ENCODE measurements at places on chromosomes 11 and 22.

DNA sequence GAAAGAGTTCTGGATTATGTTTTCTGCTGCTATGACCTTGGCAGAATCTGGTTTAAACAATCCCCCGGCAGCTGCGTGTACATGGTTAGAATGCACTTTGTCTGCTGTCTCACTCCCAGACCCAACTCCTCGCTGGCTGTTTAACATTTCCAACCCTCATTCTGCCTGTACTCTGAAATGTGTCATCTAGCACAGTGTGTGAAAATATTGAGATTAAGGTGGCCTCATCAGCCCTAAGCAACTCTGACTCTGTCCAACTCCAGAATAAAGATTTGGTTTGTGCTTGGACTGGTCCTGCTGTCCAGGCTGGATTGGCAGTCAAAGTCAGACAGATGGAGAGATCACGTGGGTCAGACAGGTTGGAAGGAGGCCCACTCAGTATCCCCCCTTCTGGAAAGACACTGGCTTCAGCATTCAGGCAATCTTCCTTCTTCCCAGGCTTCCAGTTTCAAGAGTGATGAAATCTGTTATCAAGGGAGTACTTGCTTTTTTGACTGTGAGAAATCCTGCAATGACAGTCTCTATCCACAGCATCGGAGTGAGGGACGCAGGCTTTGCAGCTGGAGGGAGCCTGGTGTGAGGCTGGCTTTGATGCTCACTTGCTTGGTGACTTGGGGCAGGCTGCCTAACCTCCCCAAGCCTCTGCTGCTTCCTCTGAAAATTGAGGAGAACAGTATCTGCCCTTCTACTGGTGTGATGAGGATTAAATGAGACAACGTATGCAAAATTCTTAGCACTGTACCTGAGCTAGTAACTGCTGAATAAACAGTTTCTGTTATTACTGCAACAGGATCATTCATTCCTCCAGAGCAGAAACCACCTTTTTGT lies 29.8 kb downstream of the ABTB2 start:
- DNase-seq, result no peak

DNA sequence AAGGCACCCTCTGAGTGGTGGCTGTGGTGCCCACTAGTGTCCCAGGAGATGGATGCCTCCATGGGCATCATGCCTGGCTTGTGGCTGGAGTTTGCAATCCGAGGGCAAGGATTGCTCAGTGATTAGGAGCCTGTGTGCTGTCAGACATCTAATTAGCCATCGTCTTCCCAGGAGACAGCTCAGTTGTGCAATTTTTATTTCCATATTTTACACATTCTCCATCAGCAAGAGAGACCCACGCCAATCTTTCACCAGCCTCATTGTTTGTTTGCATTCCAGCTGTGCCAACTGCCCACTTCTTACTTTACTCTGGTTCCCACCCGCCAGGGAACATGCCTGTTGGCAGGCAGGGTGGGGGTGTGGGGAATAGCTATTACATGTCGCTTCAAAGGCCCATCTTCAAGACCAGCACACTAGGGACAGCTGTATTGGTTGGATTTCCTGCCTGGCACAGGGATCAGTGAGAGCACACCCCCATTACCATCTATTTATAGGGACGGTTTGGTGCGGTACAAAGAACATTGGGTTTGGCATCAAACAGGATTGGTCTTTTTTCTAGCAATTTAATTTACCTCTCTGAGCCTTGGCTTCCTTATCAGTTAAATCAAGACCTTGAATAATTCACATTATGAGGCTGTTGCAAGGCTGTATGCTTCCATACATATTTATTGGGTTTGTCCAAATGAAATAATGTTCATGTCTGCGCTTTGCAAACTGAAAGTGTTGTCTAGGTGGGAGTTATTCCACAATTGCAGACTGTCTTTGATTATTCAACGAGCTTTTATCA lies 80.7 kb upstream of the NAV2 start:
- DNase-seq, result no peak

DNA sequence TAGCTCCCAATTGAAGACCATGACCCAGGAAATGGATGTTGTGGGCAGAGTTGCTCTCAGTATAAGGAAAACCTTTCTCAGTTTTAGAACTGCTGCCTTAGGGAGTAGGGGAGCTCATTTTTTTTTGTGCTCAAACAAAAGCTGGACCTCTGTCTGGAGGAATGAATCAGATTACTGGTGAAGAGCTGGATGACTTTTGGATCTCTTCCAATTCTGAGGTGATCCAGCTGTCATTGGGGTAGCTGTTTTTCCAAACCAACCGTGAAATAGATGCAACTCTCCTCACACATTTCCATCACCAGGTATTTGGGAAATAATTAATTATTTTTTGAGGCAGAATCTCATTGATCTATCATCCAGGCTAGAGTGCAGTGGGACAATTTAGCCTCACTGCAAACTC lies 251.3 kb upstream of the PLET1 start:
- no peak for DNase-seq

GRCh38 chr22:31945971-31946680 lies 1.8 kb downstream of the YWHAH start:
- DNase-seq, result no peak

GRCh38 chr11:130318031-130318673 lies 3.4 kb upstream of the ZBTB44 start:
- DNase-seq, result no peak

DNA sequence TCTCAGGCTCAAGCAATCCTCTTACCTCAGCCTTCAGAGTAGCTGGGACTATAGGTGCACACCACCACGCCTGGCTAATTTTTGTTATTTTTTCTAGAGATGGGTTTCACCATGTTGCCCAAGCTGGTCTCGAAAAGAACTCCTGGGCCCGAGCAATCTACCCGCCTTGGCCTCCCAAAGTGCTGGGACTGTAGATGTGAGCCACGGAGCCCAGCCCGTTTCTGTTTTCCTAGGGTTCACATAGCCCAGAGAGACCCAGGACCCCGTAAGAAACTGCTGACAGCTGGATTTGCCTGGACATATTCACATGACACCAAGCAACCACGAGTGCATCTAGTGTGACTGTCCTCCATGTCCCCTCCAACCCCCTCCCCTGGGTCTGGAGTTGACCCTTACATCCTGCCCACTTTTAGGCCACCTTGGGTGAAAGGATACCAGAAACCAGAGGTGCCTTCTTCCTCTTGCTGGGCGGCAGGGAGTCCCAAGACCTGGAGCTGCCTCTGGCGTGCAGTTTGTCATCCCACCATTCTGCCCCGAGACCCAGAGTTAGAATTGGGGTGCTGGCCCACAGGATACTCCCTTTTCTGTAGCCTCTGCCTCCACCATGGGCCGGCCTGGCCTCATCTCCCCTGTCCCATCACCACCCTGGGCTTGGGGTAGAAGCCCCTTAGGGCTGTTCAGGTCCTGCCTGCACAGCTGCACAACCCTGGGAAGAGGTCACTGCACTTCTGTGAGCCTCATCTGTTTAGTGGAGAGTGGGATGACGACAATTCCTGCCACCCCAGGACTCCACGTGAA lies 3.7 kb upstream of the RIN1 start:
- no peak for DNase-seq

- DNase-seq, result no peak
Observed at GRCh38 chr11:88326099-88326498, 11.4 kb downstream of the CTSC start.

- no peak for DNase-seq
Observed at GRCh38 chr11:112057170-112057569, 16.6 kb downstream of the PIH1D2 start.

DNA sequence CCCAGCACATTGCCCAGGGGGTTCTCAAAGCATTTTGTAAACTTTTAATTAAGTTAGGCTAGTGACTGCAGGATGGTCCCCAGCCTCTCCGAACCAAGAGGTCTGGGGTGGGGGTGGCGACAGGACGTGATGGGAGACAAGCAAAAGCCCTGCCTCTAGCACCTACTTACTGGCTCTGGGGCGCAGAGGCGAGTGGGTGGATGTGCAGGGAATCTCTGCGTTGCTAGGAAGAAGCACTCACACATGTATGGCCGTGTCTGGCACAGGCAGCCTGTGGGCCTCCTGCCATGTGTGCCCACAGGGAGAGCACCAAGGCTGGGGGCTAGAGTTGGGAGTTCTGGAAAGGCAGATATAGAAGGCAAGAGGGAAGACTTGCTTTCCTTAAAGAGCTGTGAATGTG lies 6.3 kb downstream of the OPCML start:
- no peak for DNase-seq

- no peak for DNase-seq
Observed at GRCh38 chr11:68551777-68552176, 91.2 kb downstream of the PPP6R3 start.

DNA sequence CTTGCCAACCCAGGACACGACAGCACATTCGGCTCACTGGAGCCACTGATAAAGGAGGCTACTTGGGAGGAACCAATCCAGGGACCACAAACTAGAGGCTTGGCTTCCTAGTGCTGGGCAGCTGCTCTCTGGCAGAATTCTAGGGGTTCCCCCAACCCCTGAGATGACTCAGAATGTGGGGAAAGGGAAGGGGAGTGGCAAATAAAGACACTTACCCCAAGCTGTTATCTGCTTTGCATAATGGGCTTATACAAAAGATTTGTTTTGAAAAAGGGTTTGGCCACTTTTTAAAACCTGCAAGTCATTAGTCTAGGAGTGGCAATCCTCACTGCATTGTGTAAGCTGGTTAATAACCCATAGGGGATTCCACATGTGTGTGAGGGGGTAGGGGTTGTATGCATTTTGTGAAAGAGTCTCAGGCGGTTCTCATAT lies 64.1 kb upstream of the LMO1 start:
- DNase-seq, result no peak

DNA sequence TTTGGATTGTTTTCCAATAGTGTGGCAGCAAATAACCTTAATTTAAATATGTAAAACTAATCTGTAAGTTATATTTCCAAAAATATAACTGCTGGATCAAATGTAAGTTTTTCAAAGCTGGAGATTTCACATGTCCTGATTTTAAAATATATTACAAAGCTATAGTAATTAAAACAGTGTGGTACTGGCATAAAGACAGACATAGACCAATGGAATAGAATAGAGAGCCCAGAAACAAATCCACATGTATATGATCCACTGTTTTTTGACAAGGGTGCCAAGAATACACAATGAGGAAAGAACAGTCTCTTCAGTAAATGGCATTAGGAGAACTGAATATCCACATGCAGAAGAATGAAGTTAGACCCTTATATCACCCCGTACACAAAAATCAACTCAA lies 4.0 kb downstream of the OR4X2 start:
- DNase-seq, result no peak

DNA sequence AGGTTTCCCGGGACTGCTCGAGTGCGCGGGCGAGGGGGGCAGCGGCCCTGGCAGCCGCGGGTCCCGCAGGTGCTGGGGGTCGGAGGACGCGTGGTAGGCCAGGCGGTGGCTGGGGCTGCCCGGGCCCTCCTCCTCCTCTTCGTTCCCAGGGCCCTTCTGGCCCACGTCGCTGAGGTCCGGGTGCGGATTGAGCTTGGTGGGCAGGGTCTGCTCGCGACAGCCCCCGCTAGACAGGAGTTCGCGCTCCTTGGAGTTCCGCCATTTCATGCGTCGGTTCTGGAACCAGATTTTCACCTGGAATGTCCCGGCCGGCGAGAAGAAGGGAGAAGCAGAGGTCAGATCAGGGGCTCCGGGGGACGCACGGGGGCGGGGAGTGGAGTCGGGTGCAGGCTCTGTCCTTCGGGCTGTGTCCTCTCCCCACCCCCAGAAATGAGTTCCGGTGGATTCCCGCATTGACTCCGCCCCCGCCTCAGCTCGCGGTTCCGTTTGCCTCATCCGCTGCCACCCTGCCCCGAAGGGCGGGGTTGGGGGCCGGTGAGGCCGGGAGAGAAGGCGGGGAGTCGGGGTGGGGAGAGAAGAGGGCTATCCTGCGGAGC lies 3.9 kb downstream of the DBX1 start:
- DNase-seq, result peak; percentile 86

- DNase-seq, result no peak
Observed at GRCh38 chr11:134252346-134253187, 585 bp downstream of the THYN1 start.

GRCh38 chr11:91703042-91703441 lies 521.6 kb upstream of the FAT3 start:
- no peak for DNase-seq

DNA sequence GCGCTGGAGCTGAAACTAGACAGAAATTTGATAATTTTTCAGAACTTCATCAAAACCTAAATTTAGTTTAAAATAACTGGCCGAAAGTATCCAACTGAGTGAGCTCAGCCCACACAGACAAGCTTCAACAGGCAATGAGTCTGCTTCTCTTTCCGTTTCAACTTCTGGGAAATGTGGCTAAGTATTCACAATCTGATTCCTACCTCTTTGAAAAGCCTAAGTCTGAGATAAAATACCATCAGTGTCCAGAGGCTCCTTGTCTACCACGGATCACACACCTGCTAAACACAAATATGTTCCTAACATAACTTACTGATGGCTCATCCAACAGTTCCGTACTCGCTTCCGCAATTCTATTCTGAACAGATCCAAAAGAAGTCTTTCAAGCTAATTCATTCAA lies 8.5 kb downstream of the SIK3 start:
- DNase-seq, result no peak
